ENCODE measurements at places on chromosomes 2 and 18.

GRCh38 chr18:35467624-35468016, 30.1 kb downstream of the INO80C start:
- DNase-seq = no peak

DNA sequence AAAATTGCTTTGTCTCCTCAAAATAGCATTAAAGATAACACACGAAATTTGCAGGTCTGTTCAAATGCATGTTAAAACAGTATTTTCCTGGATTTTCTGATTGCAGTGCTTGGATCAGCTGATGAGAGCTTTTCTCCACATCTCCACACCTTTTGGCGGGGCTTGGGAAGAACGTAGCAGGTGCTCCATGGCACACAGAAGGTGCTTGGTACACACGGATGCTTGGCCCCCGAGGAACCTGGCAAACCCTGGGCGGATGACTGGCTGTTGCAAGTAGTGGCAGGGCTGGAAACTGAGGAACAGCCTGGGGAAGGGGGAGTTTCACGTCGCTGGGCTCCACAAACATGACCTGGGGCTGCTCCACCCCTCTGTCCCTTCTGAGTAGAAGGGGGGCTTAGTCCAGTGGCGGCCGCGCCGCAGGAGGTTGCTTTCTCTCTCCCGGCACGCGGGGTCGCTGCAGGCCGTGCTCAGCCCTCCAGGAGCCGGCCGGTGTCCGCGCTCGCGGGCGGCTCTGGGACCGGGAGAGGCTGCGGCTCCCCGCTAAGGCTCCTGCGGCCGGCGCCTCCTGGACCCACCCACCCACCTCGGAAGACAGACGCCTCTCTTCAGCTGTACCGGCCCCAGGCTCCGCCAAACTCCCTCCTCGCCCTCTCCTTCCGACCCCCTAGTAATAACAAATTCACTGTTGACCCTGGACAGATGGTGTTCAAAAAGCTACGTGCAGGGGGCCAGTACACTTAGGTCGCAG, 69.3 kb downstream of the MARCO start:
- DNase-seq = peak; percentile 24

GRCh38 chr2:183172220-183172887, 48.1 kb downstream of the NUP35 start:
- DNase-seq = no peak

- DNase-seq = no peak
Observed at GRCh38 chr2:154067124-154067523, 195.4 kb downstream of the GALNT13 start.

- no peak for DNase-seq
Observed at GRCh38 chr2:177331466-177331997, 61.0 kb upstream of the AGPS start.

All from globus pallidus (tissue), 1 donor.